ENCODE measurements at places on chromosomes 2 and 18.

DNA sequence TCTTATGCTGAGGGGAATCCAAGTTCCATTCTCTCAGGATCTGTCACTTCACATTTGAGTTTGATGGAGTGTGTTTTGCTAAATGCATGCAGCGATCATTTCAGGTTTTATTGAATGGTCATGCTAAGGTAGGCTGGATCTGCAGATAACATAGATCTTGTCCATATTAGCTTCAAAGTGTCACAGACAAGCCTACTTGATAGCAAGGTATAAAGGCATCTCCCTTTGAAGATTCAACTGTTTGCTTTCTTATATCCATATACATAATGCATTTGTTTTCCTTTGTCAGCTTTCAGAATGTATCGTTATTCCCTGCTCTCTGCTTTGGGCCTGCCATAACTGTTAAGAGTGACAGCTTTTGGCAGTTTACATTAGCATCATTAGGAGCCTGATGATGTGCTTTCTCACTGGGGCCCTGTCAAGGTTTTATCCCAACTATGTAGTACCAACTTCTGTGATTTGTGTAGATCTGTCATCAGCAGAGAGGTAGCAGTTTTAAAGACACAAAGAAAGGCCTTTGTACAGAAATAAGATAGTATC, 604.3 kb upstream of the CDH7 start:
- no peak for DNase-seq

- DNase-seq = no peak
Measured at GRCh38 chr2:229071292-229071976, 199.7 kb downstream of the PID1 start.

DNA sequence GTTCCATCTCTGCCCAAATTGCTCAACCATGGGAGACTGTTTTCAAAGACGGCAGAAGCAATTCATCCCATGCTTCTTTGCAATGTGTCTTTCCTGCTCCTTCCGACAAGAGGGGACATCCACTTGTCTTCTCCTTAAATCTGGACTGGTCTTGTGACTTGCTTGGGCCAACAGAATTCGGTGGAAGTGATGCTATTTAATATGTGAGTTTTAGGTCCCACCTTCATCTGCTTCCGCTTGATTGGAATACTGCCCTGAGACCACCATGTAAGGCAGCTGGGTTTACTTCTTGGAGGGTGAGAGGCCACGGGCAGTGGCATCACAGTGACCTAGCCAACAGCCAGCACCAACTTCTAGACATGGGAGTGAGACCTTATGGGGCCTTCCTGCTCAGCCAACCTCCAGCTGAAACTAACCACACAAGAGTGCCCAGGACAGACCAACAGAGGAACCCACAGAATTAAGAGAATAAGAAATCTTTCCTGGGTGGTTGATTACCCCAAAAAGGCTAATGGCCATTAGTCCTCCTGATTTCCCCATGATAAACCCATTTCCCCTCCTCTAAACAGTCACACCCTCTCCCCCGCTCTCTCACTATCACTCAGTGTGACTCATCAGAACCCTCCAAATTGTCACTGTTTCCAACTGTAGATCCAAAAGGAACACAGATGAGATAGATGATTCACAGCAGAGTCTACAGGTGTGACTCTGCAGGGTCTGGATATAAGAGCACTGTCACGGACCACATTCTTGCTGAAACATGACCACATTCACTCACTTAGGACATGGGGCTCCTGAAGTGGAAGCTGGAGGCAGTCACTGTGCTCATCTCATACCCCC, 16.2 kb upstream of the RHOB start:
- DNase-seq = no peak

DNA sequence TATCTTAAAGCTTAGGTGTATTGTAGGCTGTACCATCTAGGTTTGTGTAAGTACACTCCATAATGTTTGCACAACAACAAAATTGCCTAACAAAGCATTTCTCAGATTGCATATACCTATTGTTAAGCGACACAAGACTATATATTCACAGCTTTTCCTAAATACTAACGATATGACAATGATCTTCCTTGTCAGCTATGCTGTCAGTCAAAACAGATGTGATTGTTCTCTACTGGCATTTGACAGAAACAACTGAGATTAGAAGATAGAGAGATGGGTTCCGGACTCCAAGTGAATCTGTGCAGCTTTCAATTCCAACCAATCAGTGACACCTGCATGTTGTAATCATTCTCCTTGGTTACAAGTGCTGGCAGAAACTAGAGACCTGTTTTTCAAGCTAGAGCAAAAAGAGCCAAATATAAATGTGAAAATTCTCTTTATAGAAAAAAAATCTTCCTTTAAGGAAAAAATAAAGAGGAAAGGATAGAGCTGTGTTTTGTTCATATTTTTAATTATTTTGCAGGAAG, 1232.3 kb upstream of the SLC39A10 start:
- no peak for DNase-seq

- DNase-seq = peak; percentile 45
Measured at GRCh38 chr2:60882971-60883753, 1.8 kb downstream of the REL start.

DNA sequence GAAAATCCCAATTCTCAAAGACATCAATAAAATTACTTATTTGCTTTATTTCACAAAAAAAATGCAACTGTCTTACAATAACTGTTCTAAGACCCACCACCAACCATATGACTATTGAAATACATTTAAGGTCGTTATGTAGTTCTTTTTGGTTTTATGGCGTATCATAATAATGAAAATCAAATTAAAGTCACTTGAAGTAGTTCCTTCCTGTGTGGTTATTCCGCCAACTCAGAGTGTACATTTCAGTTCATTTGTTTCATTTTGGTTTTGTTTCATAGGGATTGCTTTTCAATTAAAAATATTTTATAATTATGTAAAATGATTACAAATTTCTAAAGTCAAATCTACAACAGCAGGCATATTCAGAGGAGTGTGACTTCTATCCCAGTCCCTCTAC, 45.9 kb upstream of the AAK1 start:
- DNase-seq = no peak

DNA sequence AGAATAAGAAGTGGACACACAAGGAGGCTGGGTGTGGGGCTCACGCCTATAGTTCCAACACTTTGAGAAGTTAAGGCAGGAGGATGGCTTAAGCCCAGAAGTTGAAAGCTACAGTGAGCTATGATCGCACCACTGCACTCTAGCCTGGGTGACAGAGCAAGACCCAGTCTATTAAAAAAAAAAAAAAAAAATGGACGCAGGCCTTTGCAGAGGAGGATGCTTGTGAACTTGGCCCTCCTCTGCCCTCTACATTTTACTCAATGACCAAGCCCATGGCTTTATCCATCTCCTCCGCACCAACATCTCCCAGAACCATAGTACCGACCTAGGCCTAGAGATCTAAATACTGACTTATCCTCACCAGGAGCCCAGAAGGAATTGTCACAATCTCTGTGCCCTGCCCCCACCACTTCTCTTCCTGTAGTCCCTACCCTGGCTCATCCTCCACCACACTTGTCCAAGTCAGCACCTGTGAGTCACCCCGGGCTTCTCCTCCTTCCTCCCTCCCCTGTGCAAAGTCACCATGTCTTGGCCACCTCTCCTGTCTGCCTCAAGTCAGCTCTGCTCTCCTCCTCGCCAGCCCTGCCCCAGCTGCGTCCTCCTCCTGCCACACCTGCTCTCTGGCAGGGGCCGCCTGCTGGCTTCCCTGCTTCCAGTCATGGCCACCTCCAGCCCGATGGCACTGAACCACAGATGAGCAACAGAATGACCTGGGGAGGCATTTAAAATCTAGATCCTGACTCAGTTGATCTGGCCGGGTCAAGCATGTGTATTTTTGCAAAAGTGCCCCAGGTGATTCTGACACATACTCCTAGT, 35.8 kb upstream of the ASPRV1 start:
- DNase-seq = peak; percentile 31

- no peak for DNase-seq
Measured at GRCh38 chr18:31244771-31245394, 73.1 kb upstream of the DSG1 start.

GRCh38 chr2:111941531-111941930, 43.1 kb downstream of the MERTK start:
- no peak for DNase-seq

- DNase-seq = no peak
Measured at GRCh38 chr2:55441280-55441892, 21.7 kb upstream of the CCDC88A start.

DNA sequence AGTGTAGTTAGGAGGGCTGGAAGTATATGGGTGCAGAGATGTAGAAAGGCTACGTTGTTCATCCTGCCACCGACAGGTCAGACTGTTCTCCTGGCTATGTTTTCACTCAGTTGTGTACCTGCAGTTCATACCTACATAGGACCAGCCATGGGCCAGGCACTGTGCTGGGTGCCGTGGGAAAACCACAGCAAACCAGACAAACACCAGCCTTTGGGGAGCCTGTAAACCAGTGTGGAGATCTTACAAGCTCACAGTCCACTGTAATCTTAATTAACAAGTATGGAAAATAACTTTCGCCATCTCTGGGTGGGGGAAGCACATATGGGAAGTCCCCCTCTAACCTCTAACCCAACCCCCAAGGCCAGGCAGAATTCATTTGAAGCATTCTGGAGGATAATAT, 12.7 kb downstream of the NCK2 start:
- no peak for DNase-seq

GRCh38 chr18:50720325-50720674, 99.5 kb downstream of the MRO start:
- DNase-seq = no peak

DNA sequence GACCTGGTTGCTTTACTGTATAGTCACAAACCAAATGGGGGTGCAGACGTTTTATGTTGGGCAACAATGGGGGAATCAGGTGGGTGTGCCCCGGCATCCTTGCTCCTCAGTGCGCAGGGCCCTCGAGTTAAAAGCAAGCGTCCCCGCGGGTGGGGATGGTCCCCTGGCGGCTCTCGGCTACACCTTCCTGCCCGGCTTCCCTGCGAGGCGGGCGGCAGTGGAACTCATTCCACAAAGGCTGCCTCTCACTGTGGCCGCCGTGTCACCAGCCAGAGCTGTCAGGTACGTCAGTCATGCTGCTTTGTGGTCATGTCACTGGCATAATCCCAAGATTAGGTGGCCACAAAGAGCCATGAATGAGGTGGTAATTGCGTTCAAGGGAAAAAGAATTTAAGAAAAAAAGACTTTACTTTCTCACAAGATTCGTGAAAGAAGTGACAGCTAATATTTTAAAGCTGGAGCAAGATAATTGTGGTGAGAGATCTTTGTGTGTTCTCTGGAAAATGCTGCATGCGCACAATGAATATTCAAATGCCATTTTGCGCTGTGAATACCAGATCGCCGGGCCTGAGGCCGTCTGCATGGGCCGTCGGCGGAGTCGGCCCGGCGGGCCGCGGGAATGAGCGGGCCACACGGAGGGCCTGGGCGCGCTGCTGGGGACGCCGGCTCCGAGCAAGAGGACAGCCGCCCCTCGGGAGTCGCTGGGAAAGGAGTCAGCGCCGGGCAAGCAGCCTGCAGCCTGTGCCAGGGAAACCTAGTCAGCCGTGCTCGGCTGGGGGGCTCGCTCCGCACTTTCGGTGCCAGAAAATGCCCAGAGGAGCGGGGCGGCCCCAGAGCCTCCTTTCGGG, 82.3 kb upstream of the LDLRAD4 start:
- peak; percentile 74 for DNase-seq

DNA sequence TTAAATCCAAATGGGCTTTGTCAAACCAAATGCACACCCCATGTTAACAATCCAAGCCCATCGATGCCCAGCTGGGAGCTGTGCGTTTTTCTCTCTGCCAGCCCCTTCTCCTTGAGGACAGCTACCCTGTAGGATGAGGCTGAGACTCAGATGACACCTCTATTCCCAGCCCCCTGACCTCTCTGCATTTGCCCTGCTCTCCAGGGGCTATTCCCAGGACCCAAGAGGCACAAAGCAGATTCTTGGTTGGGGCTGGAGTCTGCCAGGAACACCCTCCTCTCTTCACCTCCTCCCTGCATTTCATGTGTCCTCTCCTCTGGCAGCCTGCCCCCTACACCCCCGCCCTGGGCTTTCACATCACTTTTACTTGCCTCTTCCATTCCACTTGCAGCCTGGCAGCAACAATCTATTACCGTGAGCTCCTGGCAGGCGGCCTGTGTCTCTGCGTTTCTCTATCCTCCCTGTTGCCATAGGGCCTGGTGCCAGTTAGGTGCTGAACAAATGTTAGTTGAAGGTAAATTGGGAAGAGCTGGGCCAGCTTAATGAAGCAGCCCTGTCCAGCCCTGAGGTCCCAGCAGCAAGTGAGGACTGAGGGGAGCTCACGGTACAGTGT, 51.8 kb downstream of the ADD2 start:
- DNase-seq = no peak

DNA sequence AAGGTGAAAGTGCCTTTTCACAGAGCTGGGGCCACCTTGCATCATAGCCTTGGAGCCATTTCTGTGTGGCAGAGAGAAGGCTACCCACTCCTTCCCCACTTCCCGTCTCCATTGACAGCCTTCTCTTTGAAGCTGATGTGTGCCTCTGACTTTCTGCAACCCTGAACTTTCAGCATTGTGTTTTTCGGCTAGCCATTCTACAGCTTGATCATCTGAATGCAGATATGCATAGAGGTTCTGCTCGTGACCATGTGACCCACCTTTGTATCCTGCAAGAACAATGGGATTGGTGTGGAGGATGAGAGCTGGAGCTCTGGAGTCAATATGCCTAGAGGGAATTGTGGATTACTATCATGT, 69.1 kb upstream of the KCNE4 start:
- DNase-seq = no peak

DNA sequence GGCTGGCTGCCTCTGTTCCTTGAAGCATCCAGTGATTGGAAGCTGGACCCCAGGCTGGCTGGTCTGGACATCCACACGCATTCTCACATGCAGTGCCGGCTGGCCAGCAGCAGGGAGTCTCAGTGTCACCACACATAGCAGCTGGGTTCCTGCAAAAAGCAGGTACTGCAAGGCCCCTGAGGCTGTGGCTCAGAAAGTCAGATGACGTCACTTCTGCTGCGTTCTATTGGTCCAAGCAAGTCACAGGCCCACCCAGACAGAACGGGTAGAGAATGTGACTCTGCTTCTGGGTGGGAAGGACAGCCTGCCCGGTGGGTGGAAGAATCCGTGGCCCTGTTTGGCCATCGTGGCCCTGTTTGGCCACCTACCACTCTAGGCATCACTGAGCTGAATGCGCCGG, 51.3 kb upstream of the SPP2 start:
- no peak for DNase-seq

GRCh38 chr18:75697493-75697892, 270.0 kb upstream of the SMIM21 start:
- no peak for DNase-seq

Data from stimulated activated naive CD8-positive, alpha-beta T cell treated with anti-CD3 and anti-CD28 coated beads, Interleukin-15, Interleukin-2, amounts not matched to agents 100 U/mL and 50 U/mL, for 24 hours (primary cell).